ENCODE measurements at places on chromosomes 2 and 18.

GRCh38 chr2:159175182-159175581 lies 111.3 kb downstream of the WDSUB1 start:
- DNase-seq: no peak

GRCh38 chr2:191910518-191910917 lies 63.6 kb upstream of the CAVIN2 start:
- no peak for DNase-seq

- no peak for DNase-seq
Observed at GRCh38 chr2:37507051-37507410, 162.6 kb downstream of the QPCT start.

- DNase-seq: peak; percentile 61
Observed at GRCh38 chr2:231642631-231643494, 50.2 kb downstream of the TEX44 start.

DNA sequence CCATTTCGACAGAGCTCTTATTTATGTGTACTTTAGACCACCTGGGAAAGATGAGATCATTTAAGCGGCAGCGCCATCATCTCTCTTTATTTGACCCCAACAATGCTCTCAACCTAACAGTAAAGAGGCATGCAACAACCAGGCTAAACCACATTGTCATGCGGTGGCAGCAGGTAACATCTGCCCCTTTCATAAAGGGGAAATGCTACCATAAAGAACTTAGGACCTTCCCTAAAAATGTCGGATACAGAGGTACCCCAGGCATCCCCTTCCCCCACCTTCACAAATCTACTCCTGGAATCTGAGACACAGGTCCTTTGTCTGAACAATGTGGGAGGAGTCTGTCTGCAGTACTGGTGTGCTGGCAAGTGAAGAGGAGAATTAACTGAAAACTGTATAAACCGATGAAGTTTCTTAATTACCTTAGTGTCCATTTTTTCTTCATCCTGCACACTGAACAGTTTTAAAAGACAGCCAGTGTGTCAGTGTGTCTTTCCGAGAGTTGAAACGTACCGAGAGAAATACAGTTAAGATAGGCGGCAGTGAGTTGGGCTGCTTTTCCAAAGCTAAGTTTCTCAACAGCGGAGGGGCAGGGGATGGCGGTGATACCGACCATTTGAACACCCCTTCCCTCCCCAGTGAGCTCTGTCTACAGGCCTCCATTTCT lies 1.9 kb downstream of the MEX3C start:
- DNase-seq: no peak

GRCh38 chr2:10019602-10020400 lies 23.5 kb upstream of the KLF11 start:
- no peak for DNase-seq

Measured in stimulated activated effector memory CD8-positive, alpha-beta T cell treated with anti-CD3 and anti-CD28 coated beads, Interleukin-12 subunit alpha, Interleukin-12 subunit beta, amount 100 ng/mL, for 72 hours (primary cell).